ENCODE measurements at places on chromosomes 3 and 15.
A peak's percentile ranks its signal among the peaks of the same experiment; 100 is the strongest.

GRCh38 chr3:59654480-59655417 lies 604.9 kb upstream of the CFAP20DC start:
- no peak for DNase-seq

DNA sequence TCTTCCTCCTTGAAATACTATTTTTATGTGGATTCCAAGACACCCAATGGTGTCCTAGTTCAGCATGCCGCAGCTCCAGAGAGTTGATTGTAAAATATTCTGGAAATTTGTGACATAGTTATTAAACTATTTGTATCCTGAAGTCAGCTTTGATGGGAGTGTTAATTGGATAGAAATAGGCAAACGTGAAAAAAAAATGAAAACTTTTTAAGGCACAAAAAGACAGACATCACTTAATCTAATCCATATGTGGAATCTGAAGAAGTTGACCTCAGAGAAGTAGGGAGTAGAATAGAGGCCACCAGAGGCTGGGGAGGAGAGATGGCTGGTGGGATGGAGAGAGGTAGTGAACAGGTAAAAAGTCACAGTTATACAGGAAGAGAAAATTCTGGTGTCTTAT lies 704.2 kb downstream of the ROBO1 start:
- no peak for DNase-seq

- no peak for DNase-seq
Observed at GRCh38 chr15:31470756-31471155, 144.1 kb downstream of the KLF13 start.

GRCh38 chr15:69115031-69115430 lies 45.4 kb upstream of the GLCE start:
- DNase-seq = no peak

DNA sequence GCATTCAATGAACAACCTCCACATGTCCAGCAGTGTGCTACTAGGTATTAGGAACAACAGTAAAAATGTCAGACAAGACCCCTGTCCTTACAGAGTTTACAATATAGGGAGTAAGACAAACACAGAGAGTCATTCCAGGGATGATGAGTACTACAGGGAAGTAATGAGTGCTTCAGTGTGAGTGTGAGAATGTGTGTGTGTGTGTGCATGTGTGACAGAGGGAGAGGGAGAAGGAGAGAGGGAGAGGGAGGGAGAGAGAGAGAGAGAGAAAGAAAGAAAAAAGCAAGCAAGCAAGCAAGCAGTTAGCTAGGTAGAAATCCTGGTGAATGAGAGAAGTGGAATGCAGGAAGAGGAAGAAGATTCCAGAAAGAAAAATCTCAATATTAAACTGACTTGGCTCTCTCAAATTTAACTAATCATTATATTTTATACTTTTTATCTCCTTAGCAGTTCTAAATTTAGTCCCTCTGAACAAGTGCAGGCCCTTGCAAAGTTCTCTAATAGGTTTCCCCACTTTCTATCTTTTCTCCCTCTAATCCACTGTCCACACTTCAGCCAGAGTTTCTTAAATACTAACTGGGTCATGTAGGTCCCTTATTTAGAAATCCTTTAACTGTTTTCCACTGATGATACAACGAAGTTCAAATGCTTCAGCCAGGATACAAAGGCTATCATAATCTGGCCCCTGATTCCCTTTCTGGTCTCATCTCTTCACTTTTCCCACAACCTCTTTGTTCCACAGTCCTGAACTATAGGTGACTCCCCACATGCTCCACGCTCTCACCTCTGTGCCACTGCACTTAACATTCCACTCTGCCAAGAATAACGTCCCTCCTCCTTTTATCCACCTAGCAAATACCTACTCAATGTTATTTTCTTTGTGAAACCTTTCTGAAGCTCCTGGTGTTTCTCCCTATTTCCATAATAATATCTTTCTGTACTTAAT lies 10.3 kb downstream of the DCBLD2 start:
- no peak for DNase-seq

- DNase-seq = peak; percentile 5
Observed at GRCh38 chr3:197518881-197519421, 36.8 kb downstream of the BDH1 start.

DNA sequence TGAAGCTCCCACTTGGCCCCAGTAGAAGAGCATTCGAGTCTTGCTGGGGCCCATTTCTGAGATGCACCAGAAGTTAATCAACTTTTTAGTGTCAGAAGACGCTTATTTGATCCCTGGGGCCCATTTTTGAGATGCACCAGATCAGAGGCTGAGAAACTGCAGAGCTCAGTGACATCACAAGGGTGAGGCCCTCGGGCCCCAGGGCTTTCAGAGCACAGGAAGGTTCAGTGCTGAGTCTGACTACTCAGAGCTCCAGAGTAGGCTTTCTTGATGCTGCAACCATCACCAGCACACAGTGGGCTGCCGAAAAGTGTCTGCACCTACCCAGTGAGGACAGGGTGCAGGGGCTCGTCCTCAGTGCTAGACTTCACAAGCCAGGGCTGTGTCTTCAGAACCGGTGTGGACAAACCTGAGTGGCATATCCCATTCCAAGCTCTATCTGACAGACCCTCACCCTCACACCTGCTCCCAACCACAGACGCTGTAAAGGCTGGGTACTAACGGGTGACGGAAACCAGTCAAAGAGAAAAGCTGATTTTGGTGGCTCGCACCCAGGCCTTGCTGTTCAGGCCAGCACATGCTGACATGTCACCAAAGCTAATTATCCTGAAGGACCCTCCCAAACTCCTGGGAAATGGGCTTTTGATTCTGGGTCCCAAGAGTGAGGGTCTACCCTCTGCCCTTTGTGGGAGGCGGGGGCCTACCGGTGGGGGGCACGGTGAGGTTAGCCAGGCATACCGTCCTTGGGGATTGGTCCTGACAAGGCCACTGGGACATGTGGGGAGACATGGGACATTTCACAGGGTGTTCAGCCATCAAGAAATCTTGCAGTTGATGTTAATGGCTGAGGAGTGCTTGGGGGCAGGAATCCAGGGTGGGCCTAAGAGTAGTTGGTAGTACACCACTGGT lies 83.0 kb downstream of the PDCD6IP start:
- DNase-seq = no peak

DNA sequence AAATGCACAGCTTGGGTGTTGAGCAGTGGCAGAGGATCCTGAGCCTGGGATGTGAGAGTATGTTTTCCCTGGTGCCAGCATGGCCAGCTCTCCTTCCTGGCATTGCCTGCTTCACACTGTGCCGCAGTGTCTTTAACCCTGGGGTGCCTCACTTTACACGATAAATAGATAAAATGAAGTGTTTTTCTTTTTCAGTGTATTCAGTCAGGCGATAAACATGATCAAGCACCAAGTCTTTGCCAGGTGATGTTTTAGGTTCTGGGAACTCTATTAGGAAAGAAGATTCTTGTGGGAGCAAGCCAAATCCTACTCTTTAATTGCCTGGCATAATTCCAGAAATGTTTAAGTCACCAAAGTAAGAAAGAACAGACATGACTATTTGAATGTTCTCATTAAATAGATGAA lies 14.0 kb downstream of the ABHD6 start:
- no peak for DNase-seq

GRCh38 chr15:60614028-60614427 lies 135.1 kb upstream of the ICE2 start:
- no peak for DNase-seq

DNA sequence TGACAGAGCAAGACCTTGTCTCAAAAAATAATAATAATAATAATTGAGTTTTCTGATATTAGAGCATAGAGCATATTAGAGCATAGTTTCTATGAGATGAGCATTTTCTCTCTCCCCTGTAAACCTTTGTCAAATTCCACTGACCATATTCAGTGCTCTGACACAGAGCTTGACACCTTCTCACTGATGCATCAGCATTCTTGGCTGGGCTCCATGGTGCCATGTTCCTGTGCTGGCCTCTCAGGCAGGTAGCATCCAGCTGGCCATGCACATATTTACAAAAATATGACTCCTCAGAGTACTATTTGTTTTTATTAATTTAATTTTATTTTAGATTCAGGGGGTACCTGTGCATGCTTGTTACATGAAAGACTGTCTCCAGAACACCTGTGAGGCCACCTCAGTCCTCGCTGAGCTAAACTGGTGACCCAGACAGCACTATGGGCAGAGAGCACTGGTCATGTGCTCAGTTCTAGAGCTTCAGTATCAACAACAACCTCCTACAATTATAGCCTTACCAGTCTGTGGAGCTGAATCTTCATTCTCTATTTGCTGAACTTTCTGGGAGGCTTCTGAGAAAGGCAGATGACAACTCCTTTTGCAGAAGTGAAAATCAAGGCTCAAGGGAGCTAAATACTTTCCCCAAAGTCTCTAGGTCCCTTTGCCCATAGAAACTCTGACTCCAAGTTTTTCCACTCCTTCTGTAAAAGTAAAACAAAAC lies 21.6 kb upstream of the SLC28A2 start:
- no peak for DNase-seq

DNA sequence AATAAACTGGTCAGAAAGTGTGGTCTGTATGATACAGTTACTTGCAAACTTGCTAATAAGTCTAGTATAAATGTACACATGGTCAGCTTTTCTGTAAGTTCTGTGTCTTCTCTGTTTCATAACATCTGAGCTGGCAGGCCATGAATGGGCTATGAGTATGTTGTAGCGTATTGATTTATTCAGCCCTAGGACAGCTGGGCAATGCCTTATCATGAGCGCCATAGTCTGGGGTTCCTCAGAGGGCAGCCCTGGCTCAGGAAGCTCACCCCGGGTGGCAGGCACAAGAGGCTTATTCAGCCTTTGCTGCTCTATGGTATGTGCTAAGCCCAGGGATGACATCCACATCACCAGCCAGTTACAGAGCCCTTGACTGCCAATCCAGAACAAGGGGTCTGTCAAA lies 50.7 kb upstream of the CCR2 start:
- no peak for DNase-seq

DNA sequence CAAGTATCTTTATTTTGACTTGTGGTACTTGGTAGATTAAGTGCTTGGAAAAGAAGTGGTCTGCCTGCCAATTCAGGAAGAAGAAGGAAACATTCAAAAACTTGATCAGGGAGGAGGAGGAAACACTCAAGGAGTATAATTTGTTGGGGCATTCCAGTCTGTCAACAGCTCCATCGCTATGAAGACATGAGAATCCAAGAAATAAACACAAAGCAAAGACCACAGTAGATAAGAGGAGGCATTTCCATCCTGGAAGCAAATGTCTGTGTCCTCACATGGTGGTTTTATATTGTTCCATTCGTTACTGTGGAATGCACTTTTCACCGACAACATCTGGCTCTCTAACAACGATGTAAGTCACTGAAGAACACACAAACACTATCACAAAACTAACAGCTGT lies 176.1 kb upstream of the FRMD4B start:
- no peak for DNase-seq

GRCh38 chr3:158127250-158128219 lies 17.6 kb downstream of the RSRC1 start:
- no peak for DNase-seq

GRCh38 chr15:63943829-63944680 lies 102.2 kb downstream of the DAPK2 start:
- no peak for DNase-seq

DNA sequence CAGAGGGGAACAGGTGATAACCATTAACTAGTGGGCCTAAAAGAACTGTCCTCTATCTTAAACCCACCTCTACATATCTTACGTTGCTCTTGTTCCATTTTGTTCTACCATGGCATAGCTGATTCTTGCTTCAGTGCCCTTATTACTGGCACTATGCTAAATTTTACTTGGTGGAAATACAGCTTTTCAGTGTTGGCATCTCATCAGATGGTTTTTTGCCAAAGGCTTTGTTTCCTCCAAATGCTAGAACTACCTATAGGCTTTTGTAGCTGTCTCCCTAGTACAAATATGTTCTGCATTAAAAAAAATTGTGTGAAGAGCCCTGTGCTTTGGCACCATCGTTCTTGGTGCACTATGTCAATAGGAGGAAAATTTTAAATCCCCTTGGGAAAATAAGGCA lies 145.0 kb upstream of the ZBTB20 start:
- no peak for DNase-seq

- no peak for DNase-seq
Observed at GRCh38 chr15:88653200-88654064, 14.6 kb downstream of the ISG20 start.

DNA sequence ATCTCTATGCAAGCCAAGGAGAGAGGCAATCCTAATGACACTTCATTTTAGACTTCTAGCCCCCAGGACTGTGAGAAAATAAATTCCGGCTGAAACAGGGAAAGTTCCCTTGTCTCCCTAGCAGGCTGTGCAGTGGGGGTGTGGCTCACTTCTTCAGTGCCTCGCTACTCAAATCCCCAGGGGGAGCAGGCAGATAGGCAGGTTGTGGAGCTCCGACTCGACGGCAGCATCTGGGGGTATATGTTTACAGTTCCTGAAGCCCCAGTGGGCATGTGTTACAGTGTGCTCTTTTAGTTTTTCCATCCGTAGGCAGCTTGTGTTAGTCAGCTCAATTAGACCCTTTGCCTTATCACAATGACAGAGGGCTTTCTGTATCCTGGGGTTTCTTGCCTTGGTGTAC lies 836.5 kb downstream of the PDCD6IP start:
- DNase-seq = no peak

DNA sequence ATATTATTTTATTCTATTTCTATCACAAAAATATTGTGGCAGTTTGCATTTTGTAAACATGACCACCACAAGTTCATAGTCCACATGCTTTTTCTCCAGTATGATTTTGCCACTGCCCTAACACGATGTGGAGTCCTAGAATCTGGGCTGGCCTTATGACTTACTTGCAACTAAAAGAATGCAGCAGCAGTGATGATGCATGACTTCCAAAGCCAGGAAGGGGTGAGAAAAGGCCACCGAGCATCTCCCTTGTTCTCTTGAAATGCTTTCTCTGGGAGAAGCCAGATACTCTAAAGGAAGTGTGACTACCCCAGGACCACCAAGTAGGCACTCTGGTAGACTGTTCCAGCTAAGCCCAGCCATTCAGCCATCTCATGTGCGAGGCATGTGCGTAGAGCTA lies 191.6 kb upstream of the MRPL3 start:
- no peak for DNase-seq

DNA sequence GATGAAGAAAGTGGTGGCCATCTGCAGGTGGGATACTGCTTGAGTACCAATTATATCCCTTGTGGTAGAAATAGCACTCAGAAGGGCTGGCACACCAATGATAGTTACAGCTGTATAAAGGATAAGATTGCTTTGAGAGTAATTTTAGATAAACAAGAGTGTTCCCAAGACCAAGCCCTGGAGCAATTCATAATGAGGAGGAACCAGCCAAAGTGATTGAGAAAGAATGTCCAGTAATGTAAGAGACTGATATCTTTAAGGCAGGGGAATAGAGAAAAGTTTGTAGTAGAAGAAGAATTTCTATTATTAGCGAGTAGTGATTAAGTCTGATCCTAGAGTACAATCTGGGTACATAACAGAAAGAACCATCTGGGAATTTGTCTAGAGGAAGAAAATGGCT lies 945.1 kb downstream of the OTOL1 start:
- no peak for DNase-seq

GRCh38 chr3:73029321-73029796 lies 32.1 kb upstream of the EBLN2 start:
- DNase-seq = no peak
